ENCODE measurements at places on chromosomes 1 and 21.

DNA sequence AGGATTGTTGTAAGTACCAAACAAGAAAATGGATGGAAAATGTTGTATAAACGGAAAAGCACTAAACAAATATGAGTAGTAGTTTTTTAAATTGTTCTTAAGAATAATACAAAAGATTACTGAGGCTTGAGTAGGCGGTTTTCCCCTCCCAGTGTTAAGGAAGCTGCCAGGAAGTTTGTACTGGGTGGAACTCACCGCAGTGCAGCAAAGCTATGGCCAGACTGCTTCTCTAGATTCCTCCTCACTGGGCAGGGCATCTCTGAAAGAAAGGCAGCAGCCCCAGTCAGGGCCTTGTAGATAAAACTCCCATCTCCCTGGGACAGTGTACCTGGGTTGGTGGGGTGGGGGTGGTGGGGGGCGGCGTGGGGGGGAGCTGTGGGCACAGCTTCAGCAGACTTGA lies 58.7 kb downstream of the XCL2 start:
- DNase-seq: no peak

GRCh38 chr1:240555524-240555923 lies 56.4 kb downstream of the GREM2 start:
- no peak for DNase-seq

DNA sequence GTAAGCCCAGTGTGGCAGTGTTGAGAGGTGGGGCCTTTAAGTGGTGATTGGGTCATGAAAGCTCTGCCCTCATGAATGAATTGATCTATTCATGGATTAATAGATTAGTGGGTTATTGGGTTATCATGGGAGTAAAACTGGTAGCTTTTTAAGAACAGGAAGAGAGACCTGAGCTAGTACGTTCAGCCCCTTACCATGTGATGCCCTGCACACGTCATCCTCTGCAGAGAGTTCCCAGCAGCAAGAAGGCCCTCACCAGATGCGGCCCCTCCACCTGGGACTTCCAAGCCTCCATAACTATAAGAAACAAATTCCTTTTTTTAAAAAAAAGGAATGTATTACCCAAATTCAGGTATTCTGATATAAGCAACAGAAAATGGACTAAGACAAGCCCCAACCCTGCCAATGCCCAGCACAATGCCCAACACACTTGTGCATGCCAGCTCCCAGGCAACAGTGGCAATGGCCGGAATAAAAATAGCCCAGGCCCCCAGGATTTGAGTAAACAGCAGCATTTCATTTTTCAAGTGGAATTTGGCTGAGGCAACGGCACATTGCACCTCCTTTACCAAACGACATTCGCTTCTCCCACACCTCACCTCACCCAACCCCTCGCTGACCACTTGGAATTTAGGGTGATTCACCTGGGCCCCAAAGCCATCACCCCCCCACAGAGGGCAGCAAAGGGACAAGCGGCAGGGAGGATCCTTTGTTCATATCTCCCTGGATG lies 215.9 kb downstream of the TOMM20 start:
- DNase-seq: no peak

- no peak for DNase-seq
Measured at GRCh38 chr1:163022129-163022528, 47.0 kb upstream of the RGS4 start.

DNA sequence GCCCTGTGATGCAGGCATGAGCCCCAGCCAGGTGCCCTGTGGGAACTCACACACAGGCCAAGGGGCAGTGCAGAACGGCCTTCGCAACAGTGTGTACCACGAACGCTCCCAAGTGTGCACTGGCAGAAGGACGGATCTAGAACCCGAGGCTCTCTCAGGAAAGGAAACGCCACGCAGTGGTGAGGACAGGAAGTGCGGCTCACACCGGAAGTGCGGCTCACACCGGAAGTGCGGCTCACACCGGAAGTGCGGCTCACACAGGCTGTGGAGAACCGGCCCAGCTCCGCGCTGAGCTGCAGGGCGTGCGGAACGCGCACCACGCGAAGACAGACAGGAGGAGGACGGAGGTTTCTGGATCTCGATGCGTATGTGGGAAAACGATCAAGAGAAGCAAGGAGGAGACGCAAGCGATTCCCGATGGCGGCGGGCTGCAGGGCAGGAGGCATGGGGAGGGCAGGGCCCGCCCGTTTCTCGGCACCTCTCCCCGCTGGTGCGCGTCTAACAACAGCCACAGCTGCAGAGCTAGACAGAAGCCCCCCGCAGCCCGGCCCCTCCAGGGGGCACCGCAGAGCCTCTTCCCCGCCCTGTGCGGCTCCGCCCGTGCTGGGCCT lies 35.9 kb upstream of the TMEM52 start:
- DNase-seq: no peak

DNA sequence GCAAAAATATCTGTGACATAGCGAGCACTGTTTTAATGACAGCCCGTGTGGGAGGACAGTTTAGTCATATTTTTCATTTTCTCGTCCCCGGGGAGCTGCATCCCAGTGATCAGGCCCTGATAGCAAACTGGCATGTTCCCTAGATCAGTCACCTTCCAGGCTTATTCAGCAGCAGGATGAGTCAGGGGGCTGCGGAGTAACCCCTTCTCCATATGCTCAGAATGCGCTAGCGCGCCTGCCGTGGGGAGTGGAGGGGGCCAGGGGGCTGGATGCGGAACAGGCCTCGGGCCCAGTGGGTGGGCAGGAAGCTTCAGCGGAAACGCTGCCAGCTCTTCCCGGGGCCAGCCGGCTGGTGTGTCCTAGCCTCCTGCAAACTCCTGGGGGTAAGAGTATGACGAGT lies 94.0 kb downstream of the KCND3 start:
- DNase-seq: no peak

- DNase-seq: no peak
Measured at GRCh38 chr1:203581841-203582240, 44.8 kb upstream of the ATP2B4 start.

DNA sequence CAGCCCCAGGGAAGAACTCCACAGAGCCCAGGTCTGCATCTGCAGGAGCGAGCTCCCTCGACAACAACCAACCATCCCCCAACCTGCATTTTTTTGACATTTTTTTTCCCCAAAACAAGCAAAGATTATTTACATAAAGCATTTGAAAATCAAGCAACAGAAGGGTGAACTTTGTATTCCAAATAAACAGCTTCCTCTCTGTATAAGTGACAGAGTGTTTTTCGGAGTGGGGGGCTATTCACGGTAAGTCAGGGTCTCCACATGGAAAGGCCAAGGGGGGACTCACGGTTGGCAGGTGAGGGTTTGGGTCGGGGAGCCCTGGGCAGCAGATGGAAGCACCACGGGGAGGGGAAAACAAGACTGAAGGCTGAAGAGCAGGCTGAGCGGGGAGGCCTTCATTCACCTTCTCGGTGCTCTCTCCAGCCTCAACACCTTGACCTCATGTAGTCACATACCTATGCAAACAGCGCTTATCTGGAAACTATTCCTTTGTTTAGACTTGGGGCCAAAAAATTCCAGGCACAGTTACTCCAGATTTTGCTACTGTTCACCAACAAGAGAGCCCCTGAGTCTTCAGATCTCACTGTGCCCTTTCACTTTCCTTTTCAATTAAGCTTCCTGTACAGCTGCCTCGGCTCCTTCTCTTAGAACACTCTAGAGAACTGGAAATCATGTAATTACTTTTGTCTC lies 27.6 kb downstream of the C2CD2 start:
- DNase-seq: peak; percentile 60

DNA sequence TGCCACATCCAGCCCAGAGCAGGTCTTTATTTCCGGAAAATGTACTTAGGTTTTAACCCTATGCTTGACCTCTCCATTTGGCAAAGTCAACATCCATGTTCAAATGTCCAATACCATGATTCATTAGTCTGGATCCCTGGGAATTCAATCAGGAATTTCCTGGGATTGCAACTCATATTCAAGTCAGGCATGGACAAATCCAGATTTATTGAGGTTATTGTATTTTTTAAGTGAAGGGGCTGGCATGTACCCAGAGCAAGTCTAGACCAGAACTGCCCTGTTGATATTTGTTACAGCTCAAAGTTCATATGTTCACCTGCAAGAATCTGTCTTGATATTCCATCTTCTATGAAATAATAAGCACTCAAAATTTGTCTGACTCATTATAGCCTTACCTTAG lies 521.1 kb downstream of the ADGRL2 start:
- no peak for DNase-seq

GRCh38 chr1:96329121-96329520 lies 392.5 kb upstream of the PTBP2 start:
- no peak for DNase-seq

- no peak for DNase-seq
Measured at GRCh38 chr1:44359234-44359935, 4.3 kb upstream of the ERI3 start.

DNA sequence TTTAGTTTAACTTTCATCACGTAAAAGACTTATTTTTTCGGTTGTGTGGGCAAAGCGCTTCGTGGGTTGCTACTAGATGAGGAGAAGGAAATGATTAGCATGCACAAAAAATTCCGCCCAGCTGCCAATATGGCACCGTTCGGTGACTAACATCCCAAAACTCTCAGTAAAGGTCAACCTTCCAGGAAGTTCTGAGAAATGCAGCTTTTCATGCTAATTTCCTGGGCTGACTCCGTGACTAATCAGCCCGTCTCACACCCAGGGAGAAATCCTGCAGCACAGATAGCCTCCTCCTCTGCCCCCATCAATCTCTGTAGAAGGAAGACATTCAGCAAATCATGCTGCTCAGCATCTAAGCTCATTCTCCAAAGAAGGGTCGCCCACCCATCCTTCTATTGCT lies 34.1 kb downstream of the TMCO4 start:
- DNase-seq: no peak

- DNase-seq: no peak
Measured at GRCh38 chr1:10656431-10656830, 140.0 kb downstream of the CASZ1 start.

- no peak for DNase-seq
Measured at GRCh38 chr1:202944438-202944921, 13.6 kb downstream of the ADIPOR1 start.

DNA sequence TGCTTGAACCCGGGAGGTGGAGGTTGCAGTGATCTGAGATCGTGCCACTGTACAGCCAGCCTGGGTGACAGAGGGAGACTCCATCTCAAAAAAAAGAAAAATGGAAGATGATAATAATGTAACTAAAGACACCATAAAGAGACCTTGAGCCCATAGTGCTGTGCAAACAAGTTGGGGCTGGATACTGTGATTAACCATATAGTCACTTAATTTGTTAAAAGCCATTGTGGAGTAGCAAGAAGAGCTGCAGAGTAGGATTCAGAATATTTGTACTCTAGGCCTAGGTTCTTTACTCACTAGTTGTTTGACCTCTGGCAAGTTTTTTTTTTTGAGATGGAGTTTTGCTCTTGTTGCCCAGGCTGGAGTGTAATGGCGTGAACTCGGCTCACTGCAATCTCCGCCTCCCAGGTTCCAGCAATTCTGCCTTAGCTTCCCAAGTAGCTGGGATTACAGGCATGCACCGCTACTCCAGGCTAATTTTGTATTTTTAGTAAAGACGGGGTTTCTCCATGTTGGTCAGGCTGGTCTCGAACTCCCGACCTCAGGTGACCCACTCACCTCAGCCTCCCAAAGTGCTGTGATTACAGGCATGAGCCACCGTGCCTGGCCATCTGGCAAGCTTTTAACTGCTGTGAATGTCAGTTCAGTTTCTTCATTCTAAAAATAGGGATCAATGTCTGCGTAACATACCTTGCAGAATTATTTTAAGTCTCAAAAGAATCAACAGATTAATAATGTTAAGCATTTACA lies 12.8 kb downstream of the CAP1 start:
- DNase-seq: no peak

DNA sequence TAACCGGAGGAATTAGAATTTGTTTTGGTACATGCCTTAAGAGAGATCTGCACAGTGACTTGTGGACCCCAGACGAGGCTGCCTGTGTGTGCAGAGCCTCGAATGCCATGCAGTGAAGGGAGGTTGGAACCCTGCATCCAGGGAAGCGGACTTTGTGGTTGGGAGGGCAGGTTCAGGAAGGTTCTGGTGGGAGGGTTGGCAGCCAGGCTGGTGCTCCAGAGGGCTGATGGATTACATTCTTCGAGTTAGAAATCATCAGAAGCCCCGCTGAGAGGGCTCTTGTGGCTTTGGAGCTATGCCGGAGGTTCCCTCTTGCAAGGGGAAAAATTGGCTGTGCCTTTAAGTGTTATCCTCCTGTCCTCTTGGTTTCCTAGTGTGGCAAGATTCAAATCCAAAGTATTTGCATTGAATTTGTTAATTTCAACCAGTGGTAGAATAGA lies 21.1 kb downstream of the ROR1 start:
- DNase-seq: no peak

GRCh38 chr1:93196591-93196990 lies 16.1 kb downstream of the CCDC18 start:
- no peak for DNase-seq

DNA sequence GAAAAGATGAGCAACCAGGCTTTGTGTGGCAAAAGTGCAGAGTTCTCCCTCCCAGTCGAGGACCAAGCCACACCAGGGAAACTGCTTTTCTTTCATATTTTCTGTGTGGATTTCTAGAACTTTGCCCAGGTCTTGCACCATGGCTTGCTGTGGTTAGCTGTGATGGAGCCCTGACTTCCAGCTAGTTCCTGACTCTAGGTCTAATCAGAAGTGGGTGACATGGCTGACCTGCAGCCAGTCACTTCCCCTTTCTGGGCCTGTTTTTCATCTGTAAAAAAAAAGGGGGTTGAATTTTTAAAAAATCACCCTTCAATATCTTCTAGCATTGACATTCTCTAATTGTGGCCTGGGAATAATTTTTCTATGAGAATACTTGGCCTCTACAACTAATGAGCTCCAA lies 491.2 kb upstream of the USP24 start:
- no peak for DNase-seq

GRCh38 chr21:45998276-45998701 lies 16.7 kb downstream of the COL6A1 start:
- no peak for DNase-seq

- no peak for DNase-seq
Measured at GRCh38 chr1:209041927-209042326, 541.6 kb upstream of the CAMK1G start.

DNA sequence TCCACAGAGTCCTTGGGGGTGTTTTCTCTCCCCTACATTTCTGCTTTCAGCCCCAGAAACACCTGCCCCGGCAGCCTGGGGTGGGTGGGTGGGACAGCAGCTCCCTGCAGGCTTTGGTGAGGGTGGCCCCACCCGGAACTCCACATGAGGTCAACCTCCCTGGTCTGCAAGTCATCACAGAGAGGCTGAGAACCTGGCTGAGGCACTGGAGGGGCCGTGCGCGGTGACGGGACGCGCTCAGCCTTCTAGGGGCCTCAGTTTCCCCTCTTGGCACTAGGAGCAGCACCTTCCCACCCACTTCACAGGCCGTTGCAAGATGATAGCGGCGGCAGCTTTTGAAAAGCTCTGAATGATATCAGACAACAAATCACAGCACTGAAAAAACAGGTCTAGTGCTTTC lies 37.7 kb upstream of the NID1 start:
- no peak for DNase-seq

- no peak for DNase-seq
Measured at GRCh38 chr1:148166558-148167492, 14.7 kb upstream of the NBPF11 start.
